ENCODE measurements at places on chromosomes 5 and 9.

GRCh38 chr9:3419893-3420292 is 105.9 kb downstream of the RFX3 start:
- no peak for DNase-seq

- DNase-seq = no peak
These were observed 18.5 kb upstream of the EXOC3 start for GRCh38 chr5:424301-425110.

GRCh38 chr9:71620746-71621145 is 147.6 kb downstream of the CEMIP2 start:
- no peak for DNase-seq

GRCh38 chr5:133919148-133920136 is 49.0 kb downstream of the C5orf15 start:
- no peak for DNase-seq

DNA sequence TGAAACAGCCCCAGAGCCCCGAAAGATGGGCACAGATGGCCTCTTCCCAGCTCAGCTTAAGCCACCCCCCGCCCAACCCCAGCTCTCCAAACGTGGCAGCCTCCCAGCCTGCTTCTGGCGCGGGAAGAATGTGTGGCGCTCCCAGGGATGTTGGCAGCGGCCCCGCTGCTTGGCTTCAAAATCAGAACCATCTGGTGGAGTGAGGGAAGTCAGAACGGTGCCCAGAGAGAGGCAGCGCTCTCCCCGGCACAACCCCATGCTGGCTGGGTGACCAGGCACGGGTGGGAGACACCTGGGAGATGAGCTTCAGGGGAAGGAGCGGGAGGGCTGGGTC is 72.7 kb upstream of the ORM1 start:
- no peak for DNase-seq

- no peak for DNase-seq
These were observed 127.4 kb downstream of the BARX1 start for GRCh38 chr9:93827545-93828330.

DNA sequence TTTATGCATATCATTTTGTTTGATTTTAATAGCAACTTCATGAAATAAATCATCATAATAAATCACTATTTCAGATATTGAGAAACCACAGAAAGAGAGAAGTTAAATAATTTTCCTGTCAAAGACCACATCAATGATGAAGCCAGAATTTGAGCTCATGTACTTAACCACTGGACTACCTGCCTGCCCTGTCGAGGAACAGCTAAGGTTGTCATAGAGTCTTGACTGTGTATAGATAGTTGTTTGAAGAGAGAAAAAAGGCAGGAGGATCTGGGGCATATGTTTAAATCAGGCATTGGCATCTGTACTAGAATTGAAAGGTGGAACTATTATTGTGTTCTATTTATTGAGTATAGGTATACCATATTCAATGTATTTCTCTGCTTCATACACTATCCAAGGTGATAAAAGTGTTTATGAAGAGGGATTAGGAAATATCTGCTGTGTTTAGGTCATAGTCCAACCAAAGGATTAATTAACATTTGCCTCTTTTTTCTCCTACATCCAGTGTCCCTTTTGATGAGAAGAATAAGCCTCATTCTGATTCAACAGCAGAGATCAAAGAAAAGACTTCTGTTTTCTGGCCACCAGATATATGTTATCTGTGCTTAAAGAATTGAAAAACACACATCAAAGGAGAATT is 37.3 kb upstream of the CDKN2B start:
- no peak for DNase-seq

GRCh38 chr9:114112778-114113584 is 13.9 kb upstream of the KIF12 start:
- no peak for DNase-seq

DNA sequence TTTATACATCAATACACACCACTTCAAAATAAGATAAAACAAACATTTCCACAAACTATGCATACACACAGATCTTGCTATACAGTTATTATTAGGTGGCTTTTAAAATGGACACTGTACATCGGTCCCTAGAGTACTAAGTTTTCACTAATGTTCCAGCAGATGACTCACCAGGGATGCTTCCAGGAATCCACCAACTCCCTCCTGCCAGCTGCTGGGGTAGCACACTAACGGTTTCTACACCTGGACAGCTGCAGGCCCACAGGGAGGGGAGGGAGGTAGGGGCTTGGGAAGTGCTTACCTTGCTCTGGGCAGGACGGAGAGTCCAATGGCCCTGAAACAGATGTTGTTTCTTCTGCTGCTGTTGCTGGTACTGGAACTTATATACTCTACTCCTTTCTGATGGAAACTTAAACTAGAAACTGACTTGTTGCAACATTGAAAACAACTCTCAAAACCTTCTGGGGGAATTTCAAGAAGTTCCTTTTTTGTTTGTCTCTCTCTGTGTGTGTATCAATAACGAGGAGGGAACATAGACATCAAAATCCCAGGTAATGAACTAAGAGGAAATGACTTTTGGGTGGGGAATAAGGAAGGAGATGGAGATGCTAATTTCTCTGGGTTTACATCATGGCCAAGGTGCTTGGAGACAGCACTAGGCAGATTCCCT is at the start of gene IL12B:
Gene IL12B, minus strand, starts transcription at position 357 of the 670 bp plus-strand sequence. CDS start 3,705 bp downstream, outside the sequence.
- DNase-seq = no peak

DNA sequence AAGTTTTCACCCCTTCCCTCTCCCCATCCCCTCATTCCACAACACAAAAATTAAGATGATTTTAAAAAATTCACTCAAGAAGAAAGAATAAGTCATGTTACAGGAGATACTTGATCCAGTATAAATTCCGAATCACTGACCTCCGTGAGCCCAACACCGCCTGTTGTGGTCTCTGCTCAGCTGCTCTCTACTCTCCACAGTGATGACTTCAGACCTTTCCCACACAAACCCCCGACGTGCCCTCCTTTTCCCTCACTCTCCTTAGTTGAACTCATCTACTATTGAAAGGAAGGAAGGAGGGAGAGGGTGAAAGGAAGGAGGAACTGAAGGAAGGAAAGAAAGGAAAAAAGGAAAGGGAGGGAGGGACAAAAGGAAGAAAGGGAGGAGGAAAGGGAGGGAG is 55.1 kb downstream of the ZNF354C start:
- DNase-seq = no peak

GRCh38 chr9:89407070-89407469 is 88.8 kb downstream of the SECISBP2 start:
- no peak for DNase-seq

DNA sequence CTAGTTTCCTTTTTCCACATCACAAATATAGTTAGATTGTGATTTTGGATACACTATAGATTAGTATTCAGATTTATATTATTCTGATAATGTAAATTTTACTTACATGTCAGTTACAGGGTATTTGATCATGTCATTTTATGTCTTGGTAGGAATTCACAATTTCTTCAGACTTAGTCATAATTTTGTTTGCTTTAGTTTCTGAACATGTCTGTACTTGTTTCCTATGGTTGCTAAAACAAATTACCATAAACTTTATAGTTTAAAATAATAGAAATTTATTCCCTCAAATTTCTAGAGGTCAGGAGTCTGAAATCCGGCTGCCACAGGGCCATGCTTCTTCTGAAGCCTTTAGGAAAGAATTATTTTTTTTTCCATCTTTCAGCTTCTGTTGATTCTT is 1817.2 kb upstream of the CDH9 start:
- no peak for DNase-seq

- no peak for DNase-seq
These were observed 313.3 kb downstream of the PIK3R1 start for GRCh38 chr5:68528821-68529273.

DNA sequence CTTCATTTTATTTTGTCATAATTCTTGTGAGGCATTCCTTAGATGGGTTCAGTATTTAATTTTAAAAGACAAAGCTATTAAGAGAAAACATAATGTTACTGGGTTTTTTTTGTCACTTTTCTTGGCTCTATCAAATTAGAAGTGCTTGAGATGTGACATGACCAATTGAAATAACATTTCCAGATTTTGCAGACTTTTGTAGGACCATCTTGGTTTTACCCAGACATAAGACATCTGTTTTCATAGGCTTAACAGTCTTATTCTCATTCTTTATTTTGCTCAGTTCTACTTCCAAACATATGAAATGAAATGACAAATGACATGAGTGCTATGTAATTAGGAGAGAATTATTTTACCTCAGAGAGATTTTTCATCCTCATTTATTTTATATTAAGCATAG is 19.6 kb downstream of the GPR21 start:
- DNase-seq = no peak

DNA sequence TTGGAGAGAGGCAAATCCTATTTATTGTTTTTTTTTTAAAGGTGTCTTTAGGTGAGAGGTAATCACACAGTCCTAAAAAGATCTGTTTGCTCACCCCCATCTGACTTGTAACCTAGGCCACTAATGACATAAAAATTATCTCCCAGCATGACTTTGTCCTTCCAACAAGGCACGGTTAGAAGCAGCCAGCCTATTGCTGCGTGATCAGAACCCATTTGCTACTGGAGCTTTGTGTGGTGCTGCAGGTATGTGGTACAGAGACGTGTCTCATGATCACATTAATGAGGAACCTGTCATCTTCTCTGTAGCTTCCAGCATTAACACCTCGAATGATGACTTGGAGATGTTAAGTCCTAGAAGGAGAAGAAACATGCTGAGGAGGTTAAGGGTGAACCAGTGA is 555.8 kb upstream of the TLE4 start:
- no peak for DNase-seq

DNA sequence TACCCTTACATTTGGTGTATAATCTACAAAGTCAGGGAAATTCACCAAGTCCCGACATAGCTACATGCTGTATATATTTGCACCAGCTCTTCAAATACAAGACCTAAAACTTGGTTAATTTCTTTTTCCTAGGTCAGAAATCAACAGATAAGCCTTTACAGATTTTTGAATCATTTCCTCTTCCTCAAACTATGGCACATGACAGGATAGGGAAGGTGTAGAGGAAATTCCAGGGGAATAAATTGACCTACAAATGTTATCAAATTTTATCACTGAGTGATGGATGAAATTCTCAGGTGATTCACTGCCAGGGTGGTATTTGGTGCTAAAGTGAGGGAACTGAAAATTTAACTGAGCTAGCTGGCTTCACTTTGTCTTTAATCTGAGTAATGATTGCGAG is 360.0 kb downstream of the BNC2 start:
- no peak for DNase-seq

DNA sequence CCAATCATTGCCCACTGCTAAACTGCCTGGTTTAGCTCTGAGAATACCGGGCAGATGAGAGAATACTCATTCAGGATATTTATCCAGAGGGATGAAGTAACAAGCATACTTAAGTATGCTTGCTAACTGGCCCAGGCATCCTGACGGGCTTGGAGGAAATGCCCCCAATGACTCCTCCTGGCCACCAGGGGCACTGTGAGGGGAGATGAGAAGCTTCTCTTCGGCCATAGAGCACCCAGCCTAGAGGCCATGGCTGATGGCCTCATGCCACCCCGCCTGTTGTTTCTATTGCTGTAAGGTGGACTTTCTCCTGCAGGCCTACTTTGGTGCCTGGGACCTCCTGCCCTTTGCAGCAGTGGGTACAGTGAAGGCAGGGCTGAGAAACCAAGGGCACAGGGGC is 134.5 kb upstream of the FSTL4 start:
- DNase-seq = no peak

GRCh38 chr9:78149702-78150291 is 86.1 kb upstream of the CEP78 start:
- DNase-seq = no peak

GRCh38 chr9:10094563-10094962 is 518.2 kb downstream of the PTPRD start:
- DNase-seq = no peak

- DNase-seq = no peak
These were observed 308.0 kb upstream of the NREP start for GRCh38 chr5:112064956-112065355.

- DNase-seq = peak; percentile 41
These were observed 110.0 kb upstream of the LPCAT1 start for GRCh38 chr5:1633605-1634336.

GRCh38 chr9:136621019-136621733 is 41.5 kb upstream of the EGFL7 start:
- DNase-seq = no peak

- no peak for DNase-seq
These were observed 5.6 kb downstream of the ZNF462 start for GRCh38 chr9:106868565-106868964.

- no peak for DNase-seq
These were observed 530.2 kb upstream of the FAM174A start for GRCh38 chr5:100004969-100005368.

- DNase-seq = no peak
These were observed 20.8 kb upstream of the CKMT2 start for GRCh38 chr5:81212211-81212751.

DNA sequence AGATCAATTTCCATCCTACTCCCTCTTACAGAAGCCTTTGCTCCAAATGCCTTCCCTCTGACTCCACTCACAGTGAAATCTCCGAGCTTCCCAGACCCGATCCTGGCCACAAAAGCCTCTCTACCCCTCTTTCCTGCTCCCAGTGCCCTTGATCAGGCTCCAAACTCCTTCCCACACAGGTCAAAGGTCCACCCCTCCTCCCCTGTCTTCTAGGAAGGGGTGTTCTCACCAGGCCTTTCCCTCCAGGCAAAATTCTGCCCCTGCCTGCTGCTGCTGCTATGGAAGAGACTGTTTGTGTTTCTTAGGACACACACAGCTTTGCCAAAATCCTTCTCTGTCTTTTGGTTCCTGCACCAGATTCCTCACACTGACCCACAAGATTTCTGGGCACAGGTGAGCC is 85.8 kb upstream of the ALDH1A1 start:
- DNase-seq = no peak

DNA sequence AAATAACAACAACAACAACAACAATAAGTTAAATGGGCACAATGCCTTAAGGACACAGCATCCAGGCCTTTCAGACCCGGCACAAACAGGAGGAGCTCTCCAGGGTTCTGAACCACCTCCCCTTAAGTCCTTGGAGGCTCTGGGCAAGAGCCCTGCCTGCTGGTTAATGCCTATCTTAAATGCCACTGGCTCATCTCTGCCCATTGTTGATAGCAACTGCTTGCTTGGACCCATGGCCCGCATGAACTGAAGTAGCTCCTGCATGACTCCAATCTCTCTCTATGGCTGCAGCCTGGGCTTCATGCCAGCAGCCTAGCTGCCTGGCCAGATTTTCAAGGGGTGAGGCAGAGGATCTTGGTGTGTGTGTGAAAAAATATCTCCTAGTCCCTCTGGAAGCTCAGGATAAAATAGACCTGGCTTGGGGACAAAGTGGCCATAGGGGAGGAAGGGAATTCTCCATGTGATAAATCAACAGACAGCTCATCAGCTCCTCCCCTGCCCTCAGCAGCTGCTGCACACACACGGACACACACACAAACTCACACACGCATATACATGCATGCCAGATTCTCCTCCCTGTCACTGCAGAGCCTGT is 27.4 kb downstream of the FAM219A start:
- no peak for DNase-seq

DNA sequence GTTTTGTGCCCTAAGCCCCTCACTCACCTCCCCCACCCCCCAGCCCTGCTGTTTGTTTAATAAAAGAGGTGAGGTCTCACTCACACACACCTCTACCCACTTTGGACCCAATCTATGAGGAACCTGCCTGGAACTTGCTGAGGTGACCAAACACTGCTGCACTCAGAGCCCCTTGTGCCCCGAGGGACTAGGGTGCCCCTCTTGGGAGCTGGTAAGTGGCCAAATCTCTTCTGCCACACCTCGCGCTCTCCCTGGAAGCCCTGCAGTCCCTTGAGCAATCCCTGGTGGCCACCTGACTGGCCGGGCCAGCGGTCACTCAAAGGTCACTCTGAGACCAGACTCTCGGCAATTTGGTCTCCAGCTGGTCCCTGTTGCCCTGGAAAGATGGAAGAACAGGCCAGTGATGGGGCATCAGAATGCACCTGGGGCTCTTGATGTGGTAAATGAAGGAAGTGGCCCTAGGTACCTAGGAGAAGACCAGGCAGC is 157.2 kb downstream of the MED10 start:
- DNase-seq = no peak

GRCh38 chr9:92001244-92001643 is 51.2 kb upstream of the ROR2 start:
- DNase-seq = no peak

Measured in T-helper 9 cell (primary cell).